ENCODE measurements at places on chromosomes 12 and 14.

GRCh38 chr12:131420867-131421447 is 289.9 kb upstream of the SFSWAP start:
- no peak for DNase-seq

DNA sequence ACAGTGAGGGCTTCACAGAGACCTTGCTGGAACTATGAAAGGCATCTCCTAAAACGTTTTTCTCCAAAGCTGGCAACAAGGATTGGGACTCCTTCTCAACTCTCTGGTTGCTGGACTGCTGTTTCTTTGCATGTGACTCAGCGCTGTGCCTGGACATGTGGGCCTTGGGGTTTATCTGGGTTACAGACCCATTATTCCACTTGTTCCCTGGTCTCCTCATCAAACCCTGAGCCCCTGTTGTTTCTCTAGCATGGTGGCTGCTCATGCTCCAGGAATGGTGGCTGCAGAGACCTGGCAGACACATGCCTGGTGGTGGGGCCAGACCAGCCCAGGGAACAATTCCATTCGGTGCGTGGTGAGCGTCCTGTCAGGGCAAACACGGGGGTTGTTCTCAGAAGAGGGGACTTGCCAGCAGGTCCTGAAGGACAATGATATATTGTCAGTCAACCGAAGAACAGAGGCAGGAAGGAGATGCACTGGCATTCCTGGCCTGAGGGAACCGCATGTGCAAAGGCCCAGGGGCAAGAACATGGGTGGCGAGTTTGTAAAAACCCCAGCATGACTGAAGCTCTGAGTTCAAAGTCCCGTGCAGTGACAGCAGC is 320.1 kb upstream of the RTL1 start:
- no peak for DNase-seq

GRCh38 chr12:116236976-116237375 is 40.5 kb downstream of the MED13L start:
- DNase-seq: no peak

GRCh38 chr12:9742661-9743060 is 9.8 kb upstream of the CLECL1 start:
- DNase-seq: peak; percentile 47

DNA sequence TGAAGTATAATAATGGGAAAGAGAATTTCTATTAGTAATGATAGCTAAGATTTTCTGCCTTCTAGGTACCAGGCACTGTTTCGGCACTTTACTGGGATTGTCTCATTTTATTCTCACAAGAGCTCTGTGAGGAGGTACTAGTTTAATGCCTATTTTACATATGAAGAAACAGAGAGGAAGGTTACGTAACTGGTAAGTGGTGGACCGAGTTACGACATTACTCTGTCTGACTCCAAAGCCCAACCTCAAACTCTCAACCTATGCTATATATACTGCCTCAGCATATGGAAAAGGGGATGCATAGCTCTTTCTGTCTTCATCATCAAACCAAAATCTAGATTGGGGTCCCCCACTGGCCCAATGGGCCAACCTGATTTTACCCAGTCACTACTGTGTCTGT is 133.5 kb downstream of the KTN1 start:
- no peak for DNase-seq

- DNase-seq: peak; percentile 37
Observed at GRCh38 chr14:66403183-66403582, 83.0 kb upstream of the CCDC196 start.

DNA sequence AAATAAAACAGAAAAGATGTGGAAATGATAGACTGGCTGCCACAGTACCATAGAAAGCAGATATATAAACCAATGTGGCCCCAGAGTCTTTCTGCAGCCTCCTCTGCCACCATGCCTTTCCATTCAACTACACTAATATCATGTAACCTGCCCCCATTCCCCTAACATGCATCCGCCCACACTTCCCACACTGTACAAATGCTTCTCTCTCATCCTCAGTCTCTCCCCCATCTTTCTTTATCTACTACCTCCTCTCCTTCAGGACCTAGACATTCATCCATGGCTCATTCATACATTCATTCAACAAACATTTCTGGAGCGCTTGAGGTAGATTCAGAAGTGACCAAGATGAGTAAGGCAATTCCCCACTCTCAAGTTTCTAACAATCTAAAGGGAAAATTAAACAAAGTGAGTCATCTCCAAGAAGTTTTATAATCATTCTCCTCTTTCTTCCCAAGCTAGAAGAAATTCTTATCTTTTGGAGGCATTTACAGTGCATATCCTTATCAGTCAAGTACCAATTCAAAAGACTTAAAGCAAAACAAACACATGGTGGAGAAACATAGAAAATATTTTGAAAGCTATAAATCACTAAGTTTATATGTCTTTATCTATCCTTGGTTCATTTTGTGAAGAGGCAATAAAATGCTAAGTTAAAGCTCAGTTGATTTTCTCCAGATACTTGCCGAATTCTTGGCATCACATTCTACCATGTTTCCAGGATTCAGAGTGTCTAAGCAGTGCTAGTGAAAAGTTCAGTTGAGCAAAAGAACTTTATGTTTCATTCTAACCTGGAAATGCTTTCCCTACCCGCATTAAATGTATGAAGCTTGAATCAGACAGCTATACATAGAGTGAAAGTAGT is 70.5 kb upstream of the FRMD6 start:
- no peak for DNase-seq

DNA sequence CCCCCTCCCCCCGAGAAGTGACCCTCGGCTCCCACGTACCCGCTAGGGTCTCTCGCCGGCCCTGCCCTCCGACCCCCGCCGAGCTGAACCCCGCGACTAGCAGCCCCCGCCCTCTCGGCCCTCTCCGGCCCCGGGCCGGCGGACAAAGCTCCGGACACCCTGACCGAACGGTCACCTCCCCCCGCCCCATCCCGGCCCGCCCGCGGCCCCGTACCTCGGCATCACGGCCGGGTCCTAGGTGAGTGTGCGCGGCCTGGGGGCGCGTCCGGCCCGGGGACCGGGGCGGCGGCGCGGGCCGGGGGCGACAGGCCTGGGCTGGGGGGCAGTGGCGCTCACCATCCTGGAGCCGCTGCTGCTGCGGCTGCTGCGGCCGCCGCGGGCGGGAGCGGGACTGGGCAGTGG is at the start of gene FIGNL2:
Gene FIGNL2 (minus strand): TSS at position 393 of the 402 bp plus-strand sequence. CDS start 26,305 bp downstream, outside the sequence.
- no peak for DNase-seq

GRCh38 chr12:104503191-104503590 is 46.4 kb downstream of the CHST11 start:
- no peak for DNase-seq

DNA sequence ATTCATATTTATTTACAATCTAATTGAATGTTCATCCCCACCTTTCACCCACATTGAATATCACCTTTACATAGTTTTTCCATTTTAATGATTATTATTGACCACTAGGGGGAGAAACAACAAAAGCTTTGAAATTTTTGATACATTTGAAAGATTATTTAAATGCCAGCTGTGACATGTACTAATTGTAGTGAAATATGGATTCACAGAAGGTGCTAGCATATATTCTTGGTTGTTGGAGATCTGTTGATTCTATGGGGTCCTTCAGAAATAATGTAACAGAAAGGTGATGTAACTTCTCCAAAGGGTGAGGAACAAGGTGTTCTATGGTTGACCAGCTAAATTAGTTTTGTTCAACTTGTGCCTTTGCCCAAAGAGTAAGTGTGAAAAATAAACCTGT is 22.4 kb upstream of the GPR33 start:
- DNase-seq: no peak

DNA sequence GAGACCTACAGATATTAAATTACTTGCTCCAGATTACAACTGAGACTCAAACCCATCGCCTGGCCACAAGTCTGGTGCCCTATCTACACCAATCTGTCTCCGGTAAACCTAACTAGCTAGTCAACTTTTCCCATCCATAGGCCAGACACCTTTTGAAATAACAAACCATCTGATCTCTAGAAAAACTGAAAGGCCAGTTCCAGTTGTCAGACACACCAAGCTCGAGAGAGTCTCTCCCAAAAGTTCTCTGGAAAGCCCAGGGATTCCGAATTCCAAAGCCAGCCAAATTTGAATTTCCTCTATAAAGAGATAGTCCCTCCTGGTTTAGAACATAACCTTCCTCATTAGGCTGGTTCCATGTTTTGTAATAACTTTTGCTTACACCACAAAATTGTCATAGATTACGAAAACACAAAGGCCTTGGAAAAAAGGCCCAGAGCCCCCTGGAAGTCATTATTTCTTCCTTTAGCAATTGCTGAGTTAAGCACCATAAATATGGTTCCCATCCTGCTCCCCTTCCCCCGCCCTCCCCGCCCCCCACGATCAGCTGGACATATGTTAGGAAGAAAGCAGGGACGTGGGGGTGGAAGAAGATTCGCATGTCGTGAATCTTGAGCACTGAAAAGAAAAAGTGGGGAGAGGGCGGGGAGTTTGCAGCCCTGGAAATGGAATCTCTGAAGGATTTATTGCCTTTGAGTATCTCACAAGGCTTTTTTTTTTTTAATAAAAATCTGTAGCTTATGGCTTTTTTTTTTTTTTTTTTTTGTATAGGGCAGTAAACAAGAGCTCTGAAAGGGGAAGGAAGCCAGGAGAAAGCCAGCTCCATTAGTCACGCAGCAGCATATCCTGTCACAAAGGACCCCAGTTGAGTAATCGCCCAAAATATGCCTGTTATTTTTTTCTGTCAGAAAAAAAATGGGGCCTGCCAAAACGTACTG is 110.4 kb downstream of the ZFP36L1 start:
- no peak for DNase-seq

DNA sequence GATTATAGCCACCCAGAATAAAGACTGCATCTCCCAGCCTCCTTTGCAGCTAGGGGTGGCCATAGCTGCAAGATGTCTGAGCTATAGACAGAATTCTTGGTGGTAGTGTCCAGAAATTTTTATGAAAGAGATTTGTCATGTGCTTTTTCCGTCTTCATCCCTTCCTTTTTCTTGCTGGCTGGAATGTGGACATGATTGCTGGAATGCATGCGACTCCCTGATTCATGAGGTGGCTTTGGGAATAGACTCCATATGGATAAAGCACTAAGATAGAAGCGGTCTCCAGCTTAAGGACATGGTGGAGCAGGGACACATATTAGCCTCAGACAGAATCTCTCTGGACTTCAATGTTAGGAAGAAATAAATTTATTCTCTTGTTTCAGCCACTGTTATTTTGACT is 10.0 kb upstream of the HSPB8 start:
- DNase-seq: no peak

DNA sequence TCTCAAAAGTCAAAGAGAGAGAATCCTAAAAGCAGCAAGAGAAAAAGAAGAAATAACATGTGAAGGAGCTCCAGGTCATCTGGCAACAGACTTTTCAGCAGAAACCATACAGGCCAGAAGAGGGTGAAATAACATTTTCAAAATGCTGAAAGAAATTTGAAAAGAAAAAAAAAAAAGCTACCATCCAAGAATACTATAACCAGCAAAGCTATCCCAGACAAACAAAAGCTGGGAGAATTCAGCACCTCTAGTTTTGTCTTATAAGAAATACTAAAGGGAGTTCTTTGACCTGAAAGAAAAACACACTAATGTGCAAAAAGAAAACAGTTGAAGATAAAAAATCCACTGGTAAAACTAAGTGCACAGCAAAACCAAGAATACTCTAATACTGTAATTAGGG is 36.8 kb downstream of the SLC41A2 start:
- no peak for DNase-seq

DNA sequence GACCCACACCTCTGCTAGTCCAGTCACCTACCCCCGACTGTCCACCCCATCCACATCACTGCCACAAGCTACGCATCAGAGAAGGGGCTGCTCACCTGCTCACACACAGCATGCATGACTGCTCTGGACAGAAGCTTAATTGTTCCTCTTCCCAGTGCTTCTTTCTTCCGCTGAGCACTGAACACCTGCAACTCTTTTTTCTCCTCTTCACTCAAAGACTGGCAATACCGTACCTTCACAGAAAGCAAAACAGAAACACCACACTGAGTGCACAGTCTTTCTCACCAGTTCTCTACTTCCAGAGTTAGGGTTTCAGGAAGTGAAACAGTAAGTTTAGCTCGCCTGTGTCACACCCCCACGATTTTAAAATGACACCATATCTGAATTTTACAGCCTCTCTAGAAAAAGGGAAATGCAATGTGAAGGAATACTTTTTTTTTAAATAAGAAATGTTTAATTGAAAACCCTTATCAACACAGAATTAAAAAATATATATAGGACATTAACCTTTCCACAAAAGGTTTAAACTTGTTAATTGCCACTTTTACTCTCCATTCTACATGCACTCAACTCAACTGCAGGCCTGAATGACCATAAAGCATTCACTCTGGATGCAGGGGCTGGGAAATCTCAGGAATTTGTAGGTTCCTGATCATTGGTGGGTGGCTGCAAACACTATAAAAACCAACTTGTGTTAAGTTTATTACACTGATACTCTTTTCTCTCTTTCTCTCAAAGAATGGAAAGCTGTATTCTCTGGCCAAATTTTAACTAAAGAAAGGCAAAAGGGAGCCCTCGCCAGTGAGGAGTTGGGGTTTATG is 120.0 kb downstream of the PRICKLE1 start:
- DNase-seq: no peak

DNA sequence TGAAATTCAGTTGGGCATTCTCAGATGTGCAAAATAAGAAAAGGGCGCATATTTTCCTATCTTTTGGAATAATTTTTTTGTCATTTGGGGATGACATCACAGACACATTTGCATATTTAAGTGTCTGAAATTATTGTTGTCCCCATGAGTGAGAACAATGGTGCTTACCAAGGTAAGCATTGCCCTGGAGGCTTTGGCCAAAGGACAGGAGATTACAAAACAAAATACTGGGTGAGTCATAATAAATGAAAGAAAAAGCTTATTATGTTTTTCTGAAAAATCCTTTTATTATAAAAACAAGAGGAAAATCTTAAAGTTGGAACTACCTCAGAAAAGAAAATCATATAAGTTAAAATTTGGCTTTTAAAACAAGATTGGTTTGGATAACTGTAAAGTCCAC is 254.9 kb downstream of the BTG1 start:
- no peak for DNase-seq

GRCh38 chr14:81331229-81332021 is 68.7 kb downstream of the STON2 start:
- DNase-seq: no peak

DNA sequence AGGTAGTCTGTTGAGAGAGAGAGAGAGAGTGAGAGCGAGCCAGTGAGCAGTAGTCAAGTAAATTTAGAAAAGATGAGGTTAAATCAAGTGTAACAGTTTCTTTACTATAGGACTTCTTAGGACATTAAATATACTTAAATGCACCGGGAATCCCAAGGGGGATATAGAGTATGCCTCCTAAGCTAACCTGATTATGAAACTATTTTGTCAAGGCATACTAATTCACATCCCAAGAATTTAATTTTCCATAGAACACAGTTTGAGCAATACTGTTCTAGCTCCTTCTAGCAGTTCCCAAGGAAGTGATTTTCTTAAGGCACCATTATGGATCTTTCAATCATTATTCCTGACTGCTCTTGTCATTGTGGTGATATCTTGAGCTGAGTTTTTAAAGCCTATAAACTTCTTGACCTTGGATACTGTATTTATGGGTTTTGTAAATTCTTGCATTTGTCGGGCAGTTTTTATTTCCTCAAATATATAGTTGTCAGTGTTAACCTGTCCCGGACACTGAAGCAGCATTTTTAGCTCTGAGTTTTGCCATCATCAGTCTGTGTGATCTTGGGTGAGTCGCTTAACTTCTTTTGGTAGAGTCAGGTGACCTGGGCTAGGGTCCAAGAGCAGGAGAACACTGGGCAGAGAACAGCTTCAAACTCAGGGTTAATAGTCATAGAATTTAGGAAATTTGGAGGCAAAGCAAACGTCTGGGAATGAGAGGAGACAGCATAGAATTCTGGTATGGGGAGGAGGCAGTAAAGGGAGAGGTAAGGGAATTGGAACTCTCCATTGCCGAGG is 196.5 kb upstream of the FRMD6 start:
- no peak for DNase-seq

- no peak for DNase-seq
Observed at GRCh38 chr14:99896361-99896760, 103.1 kb downstream of the EML1 start.
